ENCODE measurements at places on chromosomes 12 and 14.

GRCh38 chr12:12786351-12786705, 869 bp downstream of the APOLD1 start:
- DNase-seq: no peak

GRCh38 chr14:61103541-61104339, 122.7 kb downstream of the SLC38A6 start:
- DNase-seq: no peak

DNA sequence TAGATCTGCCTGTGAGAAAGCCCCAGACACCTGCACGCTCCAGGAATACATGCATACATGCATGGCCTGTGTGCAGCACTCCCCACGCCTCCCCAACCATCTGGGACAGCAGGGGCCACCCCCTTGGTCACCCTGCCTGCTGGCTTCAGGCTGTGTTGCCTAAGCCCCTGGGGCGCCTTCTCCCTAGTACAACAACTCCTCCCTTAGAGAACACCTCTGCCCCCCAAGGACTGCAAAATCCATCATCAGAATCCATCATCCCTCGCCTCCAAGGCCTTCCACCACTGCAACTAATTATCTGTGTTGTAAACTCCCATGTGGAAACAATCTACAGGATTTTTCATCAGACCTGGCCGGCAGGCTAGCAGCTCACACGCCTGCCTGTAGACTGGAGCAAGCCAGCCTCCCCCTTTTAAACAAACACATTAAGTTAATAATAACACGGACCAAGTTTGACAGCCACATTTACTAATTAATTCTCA, 36.8 kb downstream of the ZFP36L1 start:
- no peak for DNase-seq

- DNase-seq: no peak
Measured at GRCh38 chr14:28426960-28427359, 339.6 kb upstream of the FOXG1 start.

DNA sequence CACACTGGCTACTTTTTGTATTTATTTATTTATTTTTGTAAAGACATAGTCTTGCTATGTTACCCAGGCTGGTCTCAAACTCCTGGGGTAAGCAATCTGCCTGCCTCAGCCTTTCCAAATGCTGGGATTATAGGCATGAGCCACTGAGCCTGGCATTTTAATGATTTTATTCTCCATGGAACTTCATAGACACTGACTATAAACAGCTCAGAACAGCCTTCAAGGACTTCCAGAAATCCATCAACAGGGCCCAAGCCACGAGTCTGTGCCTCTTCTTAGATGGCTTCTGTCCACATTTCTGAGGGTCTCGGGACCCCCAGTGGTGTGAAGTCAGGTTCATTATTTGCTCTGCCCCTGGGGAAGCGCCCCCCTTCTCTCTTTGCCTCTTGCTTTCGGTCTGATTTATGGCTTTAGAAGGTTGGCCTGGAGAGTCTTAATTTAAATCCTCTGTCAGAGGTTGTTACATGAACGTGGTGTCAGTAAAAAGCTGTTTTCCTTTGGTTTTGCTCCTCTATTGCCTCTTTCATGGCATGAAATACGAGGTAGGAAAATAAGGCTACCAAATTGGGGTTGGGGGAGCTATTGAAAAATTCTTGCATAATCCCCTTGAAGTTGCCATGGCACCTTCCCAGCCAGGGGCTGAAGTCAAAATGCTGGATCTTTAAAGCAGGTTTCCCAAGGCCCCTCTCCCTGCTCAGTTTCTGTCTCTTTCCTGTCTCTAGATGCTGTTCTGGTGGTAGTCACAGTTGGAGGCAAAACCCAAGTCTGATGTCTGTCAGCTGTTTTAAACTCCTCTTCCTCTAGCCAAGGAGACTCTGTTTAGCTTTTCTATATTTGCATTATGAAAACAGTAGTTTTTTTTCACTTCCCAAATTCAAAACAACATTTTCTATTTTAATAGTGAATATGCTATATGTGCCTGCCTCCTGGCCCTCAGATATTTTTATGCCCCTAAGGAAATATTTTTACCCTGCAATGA, 129.4 kb downstream of the SMOC1 start:
- DNase-seq: no peak

GRCh38 chr14:100525615-100526014, 61.6 kb downstream of the BEGAIN start:
- no peak for DNase-seq

- no peak for DNase-seq
Measured at GRCh38 chr12:3333991-3334391, 157.0 kb upstream of the PRMT8 start.

DNA sequence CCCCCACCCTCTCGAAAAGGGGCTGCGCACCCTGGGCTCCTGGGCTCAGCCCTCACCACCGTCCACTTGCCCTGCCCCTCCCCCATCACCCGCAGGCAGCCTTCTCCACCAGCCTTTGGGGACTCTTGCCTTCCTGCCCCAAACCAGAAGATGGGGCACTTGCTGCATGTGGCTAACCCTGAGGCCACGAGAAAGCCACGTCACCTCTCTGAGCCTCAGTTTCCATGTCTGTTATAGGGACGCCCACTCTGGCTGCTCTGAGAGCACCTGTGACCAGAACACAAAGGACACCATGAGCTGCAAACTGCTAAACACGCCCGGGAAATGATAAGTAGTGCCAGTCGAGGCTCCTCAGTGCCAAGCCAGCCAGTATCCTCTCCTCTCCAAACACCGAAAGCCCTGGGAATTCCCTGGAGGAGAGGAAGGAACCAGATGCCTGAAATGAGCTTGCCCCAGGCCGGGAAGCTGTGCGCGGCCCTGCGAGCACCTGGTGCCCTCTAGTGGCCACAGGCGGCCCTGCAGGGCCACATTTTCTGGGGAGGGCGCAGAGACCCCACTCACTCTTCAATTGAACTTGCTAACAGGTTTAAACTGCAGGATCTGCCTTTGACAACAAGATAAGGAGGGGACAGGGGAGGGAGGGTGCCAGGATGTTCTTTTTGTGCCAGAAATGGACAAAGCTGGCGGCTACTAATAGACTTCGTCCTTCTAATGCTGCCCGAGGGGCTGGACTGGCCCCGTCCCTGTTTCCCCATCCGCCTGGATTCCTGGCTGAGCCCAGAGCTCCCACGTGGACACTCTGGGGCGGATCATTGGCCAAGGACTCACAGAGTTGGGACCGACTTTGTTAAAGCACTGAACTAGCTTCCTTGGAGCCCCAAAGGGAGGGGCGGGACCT, 10.2 kb upstream of the SERPINA9 start:
- DNase-seq: peak; percentile 71

DNA sequence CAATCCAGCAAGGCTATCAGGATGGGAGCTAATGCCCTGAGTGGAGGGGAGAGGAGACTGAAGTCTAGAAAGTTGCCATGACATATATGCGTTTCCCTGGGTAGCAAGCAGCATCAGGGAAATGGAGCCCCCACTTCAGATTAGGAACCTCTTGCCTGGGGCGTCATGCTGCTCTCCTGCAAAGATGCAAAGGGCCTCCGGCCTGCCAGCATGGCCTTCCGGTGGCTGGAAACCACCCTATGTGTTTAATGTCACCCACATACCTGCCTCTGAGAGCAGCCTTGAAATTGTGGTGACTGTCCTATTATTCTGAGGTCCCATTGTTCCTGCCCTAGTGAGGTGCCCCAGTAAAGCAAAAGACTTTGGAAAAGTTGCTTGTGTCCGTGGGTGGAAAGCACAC, 10.0 kb upstream of the IFI27L2 start:
- no peak for DNase-seq

- no peak for DNase-seq
Measured at GRCh38 chr12:4483885-4484823, 38.5 kb upstream of the FGF6 start.

GRCh38 chr12:17680220-17680619, 409.8 kb downstream of the RERGL start:
- DNase-seq: no peak
